ENCODE measurements at places on chromosomes 1 and 21.
A peak's percentile ranks its signal among the peaks of the same experiment; 100 is the strongest.

DNA sequence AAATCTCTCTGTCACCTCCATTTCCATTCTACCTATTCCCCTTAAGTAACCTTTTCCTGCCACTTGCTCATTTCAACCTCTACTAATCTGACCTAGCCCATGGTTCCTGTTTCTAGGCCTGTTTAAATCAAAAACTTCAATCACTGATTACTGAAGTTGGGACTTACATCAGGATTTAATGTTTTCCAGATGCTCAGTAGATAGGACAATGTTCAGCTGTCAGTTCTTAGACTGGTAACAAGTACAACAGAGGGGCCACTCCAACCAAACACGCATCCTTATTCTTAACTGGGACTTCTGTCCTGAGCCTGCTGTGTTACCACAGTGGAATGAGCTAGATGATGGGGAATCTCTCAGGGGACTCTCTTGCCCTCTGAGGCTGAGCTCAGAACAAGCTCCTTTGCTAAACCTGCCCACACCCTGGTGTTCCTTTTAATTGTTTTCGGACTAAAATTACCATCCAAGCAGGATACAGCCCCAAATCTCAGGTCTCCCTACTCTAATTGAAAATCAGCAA lies 974.6 kb downstream of the TTLL7 start:
- no peak overlapping the region for H3K4me3 ChIP-seq
- H3K36me3 ChIP-seq = no peaks in the 10 kb centered on the region
- DNase-seq = no peak
- no peak overlapping the region for H3K27ac ChIP-seq
- no peaks in the 10 kb centered on the region for H3K4me1 ChIP-seq

DNA sequence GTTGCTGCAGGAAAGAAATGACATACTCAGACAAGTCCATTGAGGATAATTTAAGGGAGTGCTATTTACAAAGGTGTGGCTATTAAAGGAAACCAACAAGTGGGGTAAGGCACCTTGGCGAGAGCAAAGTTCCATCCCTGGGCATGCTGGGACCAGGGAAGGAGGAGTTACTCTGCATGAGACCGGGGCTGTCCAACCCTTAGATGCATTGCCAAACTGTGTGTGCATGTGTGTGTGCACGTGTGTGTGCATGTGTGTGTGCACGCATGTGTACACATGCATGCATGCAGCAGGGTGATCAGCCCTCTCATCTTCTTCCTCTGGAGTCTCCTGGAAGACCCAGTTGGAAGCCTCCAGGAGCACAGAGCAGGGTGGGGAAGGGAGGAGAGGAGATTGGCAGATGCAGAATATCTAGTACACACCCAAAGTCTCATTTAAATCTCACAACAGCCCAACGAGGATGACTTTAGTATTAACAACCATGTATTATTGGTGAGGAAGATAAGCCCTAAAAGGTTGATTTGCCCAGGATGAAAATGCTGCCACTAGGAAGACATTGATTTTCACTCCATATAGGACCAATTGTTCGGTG lies 72.2 kb upstream of the CD34 start:
- H3K36me3 ChIP-seq = no peaks in the 10 kb centered on the region
- DNase-seq = no peak
- no peaks in the 10 kb centered on the region for H3K27me3 ChIP-seq

DNA sequence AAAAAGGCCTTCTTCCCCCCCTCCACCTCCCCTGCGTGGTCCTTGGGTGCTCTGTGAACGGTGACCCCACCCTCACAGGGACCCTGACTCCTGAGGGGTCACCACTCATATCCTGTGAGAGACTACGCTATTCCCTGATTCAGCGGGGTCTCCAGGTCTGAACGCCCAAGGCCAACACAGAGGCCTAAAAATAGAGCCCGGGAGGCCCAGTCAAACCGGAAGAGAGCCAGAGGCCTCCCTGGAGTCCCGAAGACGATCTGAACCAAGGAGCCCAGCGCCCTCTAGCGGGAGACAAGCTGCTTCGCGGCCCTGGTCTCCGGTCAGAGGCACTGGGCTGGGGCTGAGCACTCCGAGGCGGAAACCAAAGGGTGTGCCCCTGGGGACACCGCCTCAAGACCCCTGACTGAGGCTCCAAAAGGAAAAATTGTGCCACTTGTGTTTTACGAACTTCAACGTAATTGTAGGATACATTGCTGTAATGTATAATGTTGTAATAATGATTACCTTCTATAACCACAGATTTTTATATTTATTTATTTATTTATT lies 42.4 kb upstream of the PSEN2 start:
- H3K4me3 ChIP-seq = peak overlapping the region; percentile 33
- peak overlapping the region; percentile 64 for H3K27ac ChIP-seq
- no peaks in the 10 kb centered on the region for H3K4me1 ChIP-seq
- peak; percentile 98 for DNase-seq
- no peaks in the 10 kb centered on the region for H3K27me3 ChIP-seq
- H3K36me3 ChIP-seq = no peaks in the 10 kb centered on the region

- H3K36me3 ChIP-seq = no peaks in the 10 kb centered on the region
- no peak overlapping the region for H3K4me3 ChIP-seq
- H3K27ac ChIP-seq = no peak overlapping the region
- DNase-seq = no peak
- peaks cover 10% of the 10 kb centered on the region for H3K4me1 ChIP-seq
- H3K27me3 ChIP-seq = peaks cover 3% of the 10 kb centered on the region
These were observed 4.2 kb downstream of the IGSF21 start for GRCh38 chr1:18111605-18112297.

GRCh38 chr1:38727684-38728584 lies 131.6 kb downstream of the RRAGC start:
- H3K27ac ChIP-seq = peak overlapping the region; percentile 10
- H3K4me3 ChIP-seq = peak overlapping the region; percentile 29
- peak; percentile 73 for DNase-seq
- no peaks in the 10 kb centered on the region for H3K36me3 ChIP-seq
- H3K4me1 ChIP-seq = peaks cover 8% of the 10 kb centered on the region

DNA sequence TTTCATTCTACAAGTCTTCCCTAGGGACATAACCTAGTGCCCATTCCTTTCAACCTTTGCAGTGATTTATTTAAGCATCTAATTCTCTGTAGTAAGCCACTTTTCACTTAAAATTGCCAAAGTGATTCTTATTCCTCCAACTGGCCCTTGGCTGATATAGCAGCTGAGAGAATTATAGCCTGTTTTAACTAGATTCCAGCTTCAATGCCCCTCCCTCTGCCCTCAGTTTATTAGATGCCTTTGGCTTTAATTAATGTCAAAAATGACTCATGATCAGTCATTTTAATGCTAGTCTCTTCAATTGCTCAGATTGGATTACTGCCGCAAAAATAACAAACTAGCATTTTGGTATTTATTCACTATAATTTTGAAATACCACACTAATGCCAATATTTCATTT lies 145.4 kb upstream of the KCTD3 start:
- H3K4me3 ChIP-seq = no peak overlapping the region
- no peaks in the 10 kb centered on the region for H3K27me3 ChIP-seq
- H3K36me3 ChIP-seq = no peaks in the 10 kb centered on the region
- H3K4me1 ChIP-seq = no peaks in the 10 kb centered on the region
- no peak for DNase-seq

DNA sequence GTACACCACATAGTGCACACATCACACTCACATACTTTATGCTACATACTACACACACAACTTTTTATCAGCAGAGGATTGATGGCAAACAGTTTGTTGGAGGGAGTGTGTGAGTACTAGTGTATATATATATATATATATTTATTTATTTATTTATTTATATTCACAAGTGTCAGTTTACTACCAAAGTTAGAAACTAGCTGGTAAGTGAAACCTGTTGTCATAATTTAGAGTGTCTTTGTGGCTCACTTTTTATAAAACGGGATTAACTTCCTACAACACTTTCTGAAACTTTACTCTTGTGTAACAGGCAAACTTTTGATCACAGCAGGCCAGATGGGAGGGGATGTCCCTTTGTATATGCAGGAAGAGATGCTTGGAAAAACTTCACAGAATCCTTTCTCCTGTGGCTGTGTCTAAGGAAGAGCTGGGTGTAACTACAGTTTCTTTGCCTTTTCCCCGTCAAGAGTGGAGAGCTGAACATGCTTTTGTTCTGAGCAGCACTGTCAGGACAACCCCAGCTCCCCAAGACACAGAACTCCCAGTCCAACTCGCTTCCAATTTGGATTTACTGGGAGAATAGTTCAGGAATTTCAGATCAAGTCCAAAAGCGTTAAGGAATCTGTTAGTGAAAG lies 1.9 kb upstream of the SAMD13 start:
- no peaks in the 10 kb centered on the region for H3K36me3 ChIP-seq
- DNase-seq = no peak
- no peaks in the 10 kb centered on the region for H3K27me3 ChIP-seq

DNA sequence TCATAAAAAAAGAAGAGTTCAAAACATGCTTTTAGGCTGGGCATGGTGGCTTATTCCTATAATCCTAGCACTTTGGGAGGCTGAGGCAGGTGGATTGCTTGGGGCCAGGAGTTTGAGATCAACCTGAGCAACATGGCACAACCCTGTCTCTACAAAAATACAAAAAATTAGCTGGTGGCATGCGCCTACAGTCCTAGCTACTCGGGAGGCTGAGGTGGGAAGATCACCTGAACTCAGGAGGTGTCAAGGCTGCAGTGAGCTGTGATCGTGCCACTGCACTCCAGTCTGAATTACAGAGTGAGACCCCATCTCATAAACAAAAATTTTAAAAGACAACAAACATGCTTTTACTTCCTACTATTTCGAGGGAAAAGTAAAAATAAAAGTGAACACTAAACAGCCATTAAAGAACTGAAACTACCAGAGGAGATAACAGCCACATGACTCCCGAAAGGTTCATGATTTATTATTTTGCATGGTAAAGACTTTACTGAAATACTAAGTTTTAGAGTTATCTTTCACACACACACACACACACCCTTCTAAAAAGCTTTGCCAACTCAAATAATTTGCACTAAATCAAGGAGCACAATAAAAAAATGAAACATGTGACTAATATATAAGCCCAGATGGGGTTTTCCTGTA lies 48.1 kb downstream of the USP1 start:
- no peak overlapping the region for H3K27ac ChIP-seq
- H3K4me1 ChIP-seq = no peaks in the 10 kb centered on the region
- peaks cover 5% of the 10 kb centered on the region for H3K36me3 ChIP-seq

DNA sequence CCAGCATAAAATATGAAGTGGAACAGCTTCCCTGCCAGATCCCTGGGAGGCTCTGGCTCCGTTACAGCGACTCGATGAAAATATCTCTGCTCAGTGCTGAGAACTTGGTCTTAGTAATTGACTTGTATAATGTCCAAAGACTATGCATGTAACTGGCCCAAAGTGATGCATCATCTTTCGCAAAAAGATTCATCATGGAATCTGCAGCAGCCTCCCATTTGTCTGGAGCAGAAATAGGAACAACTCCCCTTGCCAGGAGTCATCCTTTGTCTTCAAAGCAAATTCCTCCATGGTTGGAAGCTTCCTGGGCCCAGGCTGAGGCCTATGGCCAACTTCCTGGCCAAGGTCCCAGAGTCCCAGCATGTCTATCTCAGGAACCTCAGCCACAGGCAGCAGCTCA lies 16.9 kb upstream of the SLC6A17 start:
- no peak for DNase-seq
- H3K27me3 ChIP-seq = no peaks in the 10 kb centered on the region
- H3K27ac ChIP-seq = no peak overlapping the region
- H3K4me3 ChIP-seq = no peak overlapping the region

DNA sequence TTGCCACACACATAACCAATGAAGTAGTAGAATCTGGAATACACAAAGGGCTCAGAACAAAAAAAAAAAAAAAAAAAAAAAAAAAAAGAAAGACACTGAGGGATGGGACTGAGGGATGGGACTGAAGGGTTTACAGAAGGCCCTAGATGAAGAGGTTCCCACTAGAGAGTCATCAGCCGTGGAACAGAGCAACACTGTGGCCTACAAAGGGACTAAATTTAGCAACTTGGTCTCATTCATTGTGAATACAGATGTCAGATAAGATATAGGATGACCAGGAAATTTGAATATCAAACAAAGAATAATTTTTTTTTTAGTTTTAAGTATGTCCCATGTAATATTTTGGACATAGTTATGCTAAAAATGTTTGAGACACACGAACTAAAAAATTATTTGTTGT lies 62.1 kb downstream of the GLUL start:
- no peak overlapping the region for H3K4me3 ChIP-seq
- no peak overlapping the region for H3K27ac ChIP-seq
- no peaks in the 10 kb centered on the region for H3K27me3 ChIP-seq
- no peak for DNase-seq
- no peaks in the 10 kb centered on the region for H3K4me1 ChIP-seq

- H3K36me3 ChIP-seq = no peaks in the 10 kb centered on the region
- H3K4me1 ChIP-seq = no peaks in the 10 kb centered on the region
- H3K27ac ChIP-seq = no peak overlapping the region
- no peak overlapping the region for H3K4me3 ChIP-seq
- H3K27me3 ChIP-seq = no peaks in the 10 kb centered on the region
- no peak for DNase-seq
These were observed 594.6 kb upstream of the ZP4 start for GRCh38 chr1:238485057-238485911.

DNA sequence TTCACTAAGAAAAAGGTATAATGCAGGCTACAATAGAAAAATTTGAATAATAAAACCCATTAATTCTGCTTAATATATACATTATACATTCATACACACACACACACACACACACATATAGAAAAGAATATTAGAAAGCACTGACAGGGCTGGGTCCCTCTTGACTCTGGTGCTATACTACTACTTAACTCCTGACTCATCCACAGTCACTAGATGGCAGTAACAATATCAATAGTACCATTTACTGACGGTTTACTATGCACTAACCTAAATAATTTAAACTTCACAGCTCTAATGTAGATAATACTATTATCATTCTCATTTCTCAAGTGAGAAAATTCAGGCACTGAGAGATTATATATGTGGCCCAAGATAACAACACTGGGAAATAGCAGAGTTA lies 87.5 kb downstream of the COP1 start:
- no peak overlapping the region for H3K4me3 ChIP-seq
- H3K4me1 ChIP-seq = no peaks in the 10 kb centered on the region
- H3K27ac ChIP-seq = no peak overlapping the region
- H3K36me3 ChIP-seq = peaks cover 17% of the 10 kb centered on the region
- H3K27me3 ChIP-seq = no peaks in the 10 kb centered on the region
- DNase-seq = no peak

GRCh38 chr1:43387976-43388599 lies 1.5 kb downstream of the MED8 start:
- peaks cover 44% of the 10 kb centered on the region for H3K36me3 ChIP-seq
- peaks cover 18% of the 10 kb centered on the region for H3K4me1 ChIP-seq
- peak overlapping the region; percentile 92 for H3K4me3 ChIP-seq
- H3K27me3 ChIP-seq = no peaks in the 10 kb centered on the region
- no peak overlapping the region for H3K27ac ChIP-seq

DNA sequence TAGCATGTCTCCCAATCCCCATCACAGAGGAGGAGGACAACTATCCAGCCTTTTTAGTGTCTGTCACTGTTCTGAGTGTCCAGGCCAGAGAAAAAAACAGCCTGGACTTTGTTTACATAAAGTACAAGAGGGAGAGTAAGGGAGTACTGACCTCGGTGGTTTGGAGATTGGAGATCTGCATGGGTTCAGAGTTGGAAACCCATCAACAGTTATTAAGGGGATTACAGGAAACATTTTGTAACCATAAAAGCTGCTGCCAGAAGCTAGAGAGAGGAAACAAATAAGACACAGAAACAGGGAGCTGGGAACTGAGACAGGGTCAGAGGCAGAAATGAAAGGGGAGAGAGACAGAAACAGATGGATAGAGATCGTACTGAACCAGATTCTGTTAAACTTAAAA lies 131.5 kb upstream of the CTTNBP2NL start:
- no peaks in the 10 kb centered on the region for H3K27me3 ChIP-seq
- no peaks in the 10 kb centered on the region for H3K4me1 ChIP-seq
- H3K36me3 ChIP-seq = no peaks in the 10 kb centered on the region
- H3K4me3 ChIP-seq = no peak overlapping the region

GRCh38 chr1:31762726-31763670 lies 1.1 kb downstream of the ADGRB2 start:
- no peaks in the 10 kb centered on the region for H3K27me3 ChIP-seq
- peak overlapping the region; percentile 63 for H3K4me3 ChIP-seq
- no peak for DNase-seq
